NCI-H446 treated with DMSO at 0.1 percent for 48 hours (cell line): ENCODE measurements at places on chromosomes 3 and 15.

DNA sequence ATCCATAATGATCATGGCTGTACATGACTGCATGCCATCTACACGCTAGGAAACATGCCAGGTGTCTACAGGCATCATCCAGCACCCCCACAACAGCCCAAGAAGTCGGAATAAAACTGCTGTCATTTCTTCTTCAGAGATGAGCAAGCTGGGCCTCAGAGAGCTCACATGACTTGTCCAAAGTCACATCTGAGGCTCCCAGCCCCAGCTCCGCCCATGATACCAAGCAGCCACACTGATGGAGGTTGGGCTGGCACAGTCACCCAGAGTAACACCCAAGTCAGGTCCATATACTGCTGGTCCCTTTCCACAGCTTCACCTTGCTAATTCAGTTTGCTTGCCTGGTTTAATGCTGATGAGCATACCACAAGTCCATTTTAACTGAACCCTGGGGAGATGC lies 116.6 kb downstream of the SEC22A start:
- DNase-seq, result no peak

DNA sequence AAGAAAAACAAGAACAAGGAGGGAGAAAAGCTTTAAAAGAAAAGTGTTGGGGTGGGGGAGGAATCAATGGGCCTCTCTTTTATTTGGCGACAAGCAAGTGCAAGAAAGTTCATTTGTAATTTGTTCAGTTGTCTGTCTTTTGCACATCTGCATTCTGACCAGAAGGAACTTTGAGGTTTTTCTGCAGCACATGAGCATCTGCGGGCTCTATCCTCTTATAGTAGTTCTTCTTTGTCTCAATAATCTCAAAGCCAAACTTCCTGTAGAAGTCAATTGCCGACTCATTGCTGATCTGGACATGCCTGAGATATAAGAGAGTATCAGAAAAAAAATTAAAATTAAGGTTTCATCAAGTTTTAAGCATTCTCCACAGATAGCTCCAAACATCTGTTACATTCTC lies 24.4 kb downstream of the NAA50 start:
- DNase-seq, result no peak

DNA sequence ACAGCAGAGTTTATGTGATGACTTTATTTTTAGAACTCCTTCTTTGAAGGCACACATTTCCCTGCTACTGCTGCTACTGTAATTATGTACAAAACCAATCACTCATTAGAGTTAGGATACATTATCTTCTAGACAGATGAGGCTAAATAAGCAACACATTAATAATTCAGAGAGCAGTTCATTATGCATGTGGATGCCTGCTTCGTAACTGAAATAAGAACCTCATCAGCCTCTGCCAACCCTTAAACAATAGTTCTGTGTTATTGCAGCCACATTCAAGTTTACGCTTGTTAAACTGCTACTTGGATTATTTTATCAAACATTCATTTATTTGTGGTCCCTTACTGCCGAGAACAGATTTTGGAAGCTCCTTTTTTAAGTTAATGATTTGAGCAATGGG lies 52.5 kb upstream of the C15orf61 start:
- peak; percentile 72 for DNase-seq

- DNase-seq, result no peak
These were observed 1031.7 kb upstream of the CFAP20DC start for GRCh38 chr3:60081381-60082095.

DNA sequence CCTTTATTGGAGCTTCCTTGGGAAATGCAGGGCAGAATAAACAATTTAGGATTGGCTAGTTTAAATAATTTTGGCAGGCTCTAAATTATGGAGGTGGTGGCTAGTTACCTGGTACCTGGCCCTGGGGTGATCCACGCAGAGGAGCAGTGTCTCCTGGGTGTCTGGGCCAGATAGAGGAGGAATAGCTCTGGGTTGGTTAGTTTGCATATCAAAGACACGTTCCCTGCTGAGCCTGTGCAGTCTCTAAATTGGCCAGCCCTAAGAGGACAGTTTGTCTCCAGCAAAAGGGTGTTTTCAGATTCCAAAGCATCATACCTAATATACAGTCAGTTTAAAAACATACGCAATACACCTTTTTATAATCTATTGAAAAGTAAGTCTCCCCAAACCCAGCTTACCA lies 333.3 kb upstream of the TPM1 start:
- no peak for DNase-seq

GRCh38 chr3:157282261-157283191 lies 122.6 kb upstream of the CCNL1 start:
- no peak for DNase-seq

DNA sequence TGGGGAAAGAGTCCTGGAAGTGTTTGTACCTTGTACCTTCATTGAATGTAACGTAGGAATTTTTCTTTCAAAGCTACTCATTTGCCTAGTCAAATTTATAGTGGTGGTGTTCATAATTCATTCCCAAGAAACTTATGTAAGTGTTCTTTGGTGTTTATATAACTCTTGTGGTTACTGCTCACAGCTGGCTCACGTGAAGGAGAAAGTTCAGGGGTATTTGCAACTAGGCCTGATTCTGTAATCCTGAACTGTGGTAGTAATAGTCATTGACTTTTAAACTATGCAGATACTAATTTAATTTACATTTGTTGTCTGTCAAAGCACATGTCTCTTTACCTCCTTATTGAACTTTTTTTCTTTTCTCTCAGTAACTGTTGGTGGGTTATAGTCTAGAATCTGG lies 50.5 kb upstream of the TEX264 start:
- no peak for DNase-seq
